ENCODE measurements at places on chromosomes 7 and 10. TPM values are rescaled to one million over a fixed set of nuclear protein-coding genes. Genes with fewer than 3 reads are reported as not detected.

COL28A1 gene
- total RNA-seq, result 1.4 TPM

CALHM3 gene
- total RNA-seq, result not detected

SPAM1 gene
- total RNA-seq, result not detected

COBL gene
- 5.1 TPM for total RNA-seq

PRKCQ gene
- 5.3 TPM for total RNA-seq

EN2 gene
- total RNA-seq, result 0.23 TPM

PNLIP gene
- total RNA-seq, result not detected

PLEKHS1 gene
- not detected for total RNA-seq

PRKAG2 gene
- 47.3 TPM for total RNA-seq

PON1 gene
- total RNA-seq, result 1.2 TPM

SFRP4 gene
- 3.2 TPM for total RNA-seq

ZNF722 gene
- total RNA-seq, result not detected

TMUB1 gene
- 12.0 TPM for total RNA-seq

SH2D4B gene
- total RNA-seq, result 0.23 TPM

Data from diencephalon (tissue), 1 donor.